ENCODE measurements at places on chromosomes 16 and 17. TPM values are rescaled to one million over a fixed set of nuclear protein-coding genes. Genes with fewer than 3 reads are reported as not detected.

Gene MLYCD
- 3.8 TPM for total RNA-seq

Gene GPR142
- total RNA-seq: not detected

Gene C17orf113
- total RNA-seq: 1.8 TPM

Gene MYO15A
- total RNA-seq: 0.30 TPM

Gene HEATR9
- total RNA-seq: not detected

Gene TIMM22
- 11.7 TPM for total RNA-seq

Gene DLX4
- total RNA-seq: 3.3 TPM

Gene PRAC1
- not detected for total RNA-seq

Gene EPOP
- 4.1 TPM for total RNA-seq

Gene CD300C
- 1.5 TPM for total RNA-seq

Gene KRT33A
- total RNA-seq: 73.9 TPM

Gene NAA38
- 101 TPM for total RNA-seq

Gene IRX3
- total RNA-seq: 157 TPM

Gene CCL1
- not detected for total RNA-seq

Gene CBLN1
- 1.2 TPM for total RNA-seq

Gene ALDH3A1
- total RNA-seq: 92.5 TPM

Gene CA4
- 1.5 TPM for total RNA-seq

Gene GLIS2
- 2.4 TPM for total RNA-seq

Gene TMC5
- 1.8 TPM for total RNA-seq

Gene SAP30BP
- 67.4 TPM for total RNA-seq

Gene HBZ
- not detected for total RNA-seq

Gene CRYM
- total RNA-seq: 2.7 TPM

Gene TEX14
- not detected for total RNA-seq

Gene CCDC40
- total RNA-seq: 1.2 TPM

Gene FAM20A
- total RNA-seq: 3.1 TPM

Gene OR2C1
- not detected for total RNA-seq

Gene COL1A1
- 90.5 TPM for total RNA-seq

Gene ZNF629
- 10.9 TPM for total RNA-seq

Gene CIBAR2
- total RNA-seq: not detected

Gene MT1A
- total RNA-seq: 12.7 TPM

Gene CD300E
- total RNA-seq: not detected

Gene ASGR2
- 7.6 TPM for total RNA-seq

Gene ALOX12
- 21.6 TPM for total RNA-seq

Gene TBC1D3B
- 4.7 TPM for total RNA-seq
